ENCODE measurements at places on chromosomes 13 and 19.
A peak's percentile ranks its signal among the peaks of the same experiment; 100 is the strongest.

- DNase-seq, result no peak
These were observed 14.3 kb downstream of the WDR88 start for GRCh38 chr19:33146209-33146608.

GRCh38 chr13:86945584-86945983, 725.6 kb upstream of the SLITRK5 start:
- DNase-seq, result no peak

DNA sequence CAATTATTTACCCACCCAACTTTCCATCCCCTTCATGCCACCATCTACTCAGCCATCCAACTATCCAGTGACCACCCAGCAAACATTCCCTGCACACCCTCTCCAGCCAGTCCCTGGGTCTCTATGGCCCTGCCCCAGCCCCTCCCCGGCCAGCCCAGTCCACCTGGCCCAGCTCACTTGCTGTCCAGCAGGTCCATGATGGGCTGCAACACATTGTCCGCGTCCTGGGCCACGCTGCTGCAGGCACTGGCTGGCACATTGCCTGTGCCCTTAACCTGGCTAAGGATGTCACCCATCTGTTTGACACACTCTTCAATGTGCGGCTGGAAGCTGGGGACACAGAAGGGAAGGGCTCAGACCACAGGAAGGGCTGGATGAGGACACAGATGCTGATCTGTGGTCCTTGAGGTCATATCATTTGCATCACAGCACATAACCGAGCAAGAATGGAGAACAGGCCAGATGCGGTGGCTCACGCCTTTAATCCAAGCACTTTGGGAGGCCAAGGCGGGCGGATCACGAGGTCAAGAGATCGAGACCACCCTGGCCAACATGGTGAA, 61.6 kb downstream of the UNC13A start:
- no peak for DNase-seq

DNA sequence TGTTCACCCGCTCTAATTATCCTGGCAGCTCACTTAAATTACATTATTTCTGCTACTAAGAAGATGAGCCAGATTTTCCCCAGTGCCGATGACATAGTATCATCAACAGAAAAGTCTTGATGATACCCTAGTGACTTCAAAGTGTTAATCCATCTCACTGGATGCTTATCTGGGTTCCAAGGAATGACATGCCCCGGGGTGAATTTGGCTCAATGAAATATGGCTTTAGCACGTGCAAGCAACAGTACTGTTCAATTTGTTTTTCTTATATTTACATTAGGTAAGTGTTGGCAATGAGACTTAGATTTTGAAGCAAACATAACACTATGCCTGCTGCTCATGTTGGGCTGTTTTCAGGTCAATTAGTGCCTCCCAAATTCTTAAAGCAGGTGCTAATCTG, 548.2 kb upstream of the SLITRK1 start:
- DNase-seq, result no peak

- no peak for DNase-seq
These were observed 39.3 kb downstream of the MBNL2 start for GRCh38 chr13:97261254-97262005.

- DNase-seq, result peak; percentile 50
These were observed at the start of gene RINL for GRCh38 chr19:38877781-38878574. RINL (minus strand) TSS chr19:38878275; CDS start chr19:38876742, 1,533 bp downstream.

DNA sequence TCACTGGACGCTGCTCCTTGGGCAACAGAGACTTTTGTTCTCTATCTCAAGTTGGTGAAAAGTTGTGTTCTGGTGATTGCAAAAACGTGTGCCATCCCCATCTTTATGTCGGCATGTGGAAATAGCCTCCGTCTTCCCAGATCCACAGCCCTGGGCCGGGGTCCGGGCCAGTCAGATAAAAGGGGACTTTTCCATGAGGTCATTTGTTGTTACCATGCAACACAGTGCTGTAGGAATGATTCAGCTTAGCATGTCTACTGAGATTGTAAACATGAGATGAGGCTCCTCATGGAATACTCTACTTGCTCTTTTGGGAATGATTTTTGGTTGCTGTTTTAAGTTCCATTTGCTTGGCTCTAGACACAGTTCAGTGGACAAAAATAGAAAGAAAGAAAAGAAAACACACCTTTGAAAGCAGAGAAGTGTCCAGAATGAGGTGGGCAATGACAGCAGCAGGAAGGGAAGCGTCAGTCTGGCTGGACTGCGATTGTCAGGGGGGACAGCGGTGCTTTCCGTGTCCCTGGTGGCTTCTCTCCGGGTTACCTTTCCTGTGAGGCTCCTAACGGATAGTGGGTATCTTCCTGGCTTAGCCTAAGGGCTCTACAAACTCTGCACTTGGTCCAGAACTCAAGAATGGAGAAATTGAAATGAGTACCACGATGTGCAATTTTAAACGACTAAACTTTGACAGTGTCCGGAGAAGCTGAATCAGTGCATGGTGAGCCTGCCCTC, 91.6 kb downstream of the TEX29 start:
- DNase-seq, result no peak

DNA sequence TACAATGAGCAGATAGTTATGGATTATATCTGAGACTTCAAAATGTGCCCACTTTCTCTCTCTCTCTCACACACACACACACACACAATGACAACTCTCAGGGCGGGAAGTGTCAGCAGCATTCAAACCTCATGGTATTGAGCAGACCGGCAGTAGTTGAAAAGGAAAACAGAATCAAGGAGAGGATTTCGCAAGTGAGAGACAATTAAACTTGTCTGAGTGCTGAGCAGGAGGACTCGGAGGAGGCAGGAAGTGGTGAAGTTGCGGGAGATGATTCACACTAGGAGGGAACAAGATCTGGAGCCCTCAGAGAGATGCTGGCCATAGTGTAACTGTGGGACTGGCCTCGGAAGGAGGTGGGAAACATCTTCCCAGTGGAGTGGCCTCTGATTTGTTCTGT, 353.1 kb downstream of the EFNB2 start:
- no peak for DNase-seq

GRCh38 chr13:60226507-60226906, 62.8 kb upstream of the DIAPH3 start:
- DNase-seq, result no peak

DNA sequence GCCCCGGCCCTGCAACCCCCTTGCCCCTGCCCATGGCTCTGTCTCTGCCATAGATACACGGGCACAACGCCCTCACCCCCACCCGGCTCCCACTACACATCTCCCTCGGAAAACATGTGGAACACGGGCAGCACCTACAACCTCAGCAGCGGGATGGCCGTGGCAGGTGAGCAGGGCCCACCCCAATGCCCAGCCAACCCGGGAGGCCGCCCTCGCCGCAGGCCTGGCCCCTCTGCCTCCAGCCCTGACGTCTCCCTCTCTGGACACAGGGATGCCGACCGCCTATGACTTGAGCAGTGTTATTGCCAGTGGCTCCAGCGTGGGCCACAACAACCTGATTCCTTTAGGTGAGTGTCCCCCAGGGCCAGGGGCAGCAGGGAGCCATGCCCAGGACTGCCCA, 7.7 kb downstream of the YIPF2 start:
- no peak for DNase-seq

- DNase-seq, result no peak
These were observed 52.6 kb downstream of the ALOX5AP start for GRCh38 chr13:30787738-30788525.

- DNase-seq, result no peak
These were observed 5.2 kb downstream of the TRAPPC5 start for GRCh38 chr19:7685546-7686445.
